HT-29 (cell line): ENCODE measurements at places on chromosomes 6 and 20. TPM values are rescaled to one million over a fixed set of nuclear protein-coding genes. Genes with fewer than 3 reads are reported as not detected.

Gene SAPCD1
- total RNA-seq: 6.3 and 11.6 TPM in 2 replicates

DNA sequence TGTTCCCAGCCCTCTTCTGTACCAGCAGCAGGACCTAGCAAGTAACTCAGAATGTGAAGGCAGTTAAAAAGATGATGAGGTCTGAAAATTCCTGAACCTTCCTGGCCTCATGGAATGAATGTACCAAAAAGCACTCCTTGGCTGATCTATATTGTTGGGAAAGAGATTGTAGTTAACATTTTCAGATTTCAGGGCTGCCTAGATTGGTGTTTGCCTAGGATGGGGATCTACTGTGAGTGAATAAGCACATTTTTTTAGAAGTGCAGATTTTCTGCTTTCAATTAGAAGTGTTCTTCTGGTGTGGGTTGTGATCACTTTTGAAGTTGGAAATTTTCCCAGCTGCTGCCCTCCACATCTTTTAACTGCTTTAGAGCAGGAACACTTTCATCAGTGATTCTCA lies 6.2 kb downstream of the MYLIP start:
- DNase-seq: no peak

DNA sequence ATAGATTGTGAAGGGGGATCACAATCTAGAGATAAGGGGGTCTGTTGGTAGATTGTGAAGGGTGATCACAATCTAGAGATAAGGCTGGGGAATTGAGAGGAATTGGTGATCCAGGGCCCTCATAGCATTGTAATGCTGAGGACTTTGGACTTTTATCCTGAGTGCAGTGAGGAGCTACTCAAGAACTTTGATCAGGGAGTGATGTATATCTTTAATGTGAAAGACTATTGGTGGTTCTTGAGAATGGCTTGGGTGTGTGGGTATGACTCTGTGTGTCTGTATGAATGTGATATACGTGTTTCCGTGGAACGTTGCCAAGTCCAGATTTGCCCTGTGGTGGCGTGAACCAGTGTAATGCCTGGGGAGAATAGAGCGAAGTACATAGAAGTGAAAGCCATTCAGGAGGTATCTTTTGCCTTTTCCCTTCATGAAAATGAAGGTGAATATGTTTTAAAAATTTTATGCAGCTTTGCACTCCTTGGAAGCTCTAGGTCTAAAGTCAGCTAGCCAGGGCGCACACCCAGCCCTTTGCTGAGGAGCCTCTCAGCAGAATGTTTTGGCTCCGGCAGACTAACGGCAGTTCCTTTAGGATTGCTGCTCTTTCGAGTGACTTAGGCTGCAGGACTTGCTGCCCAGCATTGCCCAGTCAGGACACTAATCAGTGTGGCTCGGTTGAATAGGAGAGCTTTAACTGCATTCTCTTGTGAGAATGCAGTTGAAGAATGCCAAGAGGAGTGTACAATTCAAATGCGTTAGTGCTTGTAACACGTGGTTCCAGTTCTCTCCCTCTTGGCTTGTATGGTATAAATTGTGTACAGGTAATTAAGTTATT lies 3.5 kb downstream of the ZFAND3 start:
- DNase-seq: peak; percentile 84

- no peak for DNase-seq
These were observed 15.8 kb upstream of the HLA-DQA1 start for GRCh38 chr6:32621372-32621771.

- no peak for DNase-seq
These were observed 11.1 kb downstream of the MTHFD1L start for GRCh38 chr6:150876598-150876997.

GRCh38 chr6:33185654-33186187 lies 6.5 kb downstream of the COL11A2 start:
- no peak for DNase-seq

- no peak for DNase-seq
These were observed 257.2 kb downstream of the TAF4 start for GRCh38 chr20:61808447-61808846.

DNA sequence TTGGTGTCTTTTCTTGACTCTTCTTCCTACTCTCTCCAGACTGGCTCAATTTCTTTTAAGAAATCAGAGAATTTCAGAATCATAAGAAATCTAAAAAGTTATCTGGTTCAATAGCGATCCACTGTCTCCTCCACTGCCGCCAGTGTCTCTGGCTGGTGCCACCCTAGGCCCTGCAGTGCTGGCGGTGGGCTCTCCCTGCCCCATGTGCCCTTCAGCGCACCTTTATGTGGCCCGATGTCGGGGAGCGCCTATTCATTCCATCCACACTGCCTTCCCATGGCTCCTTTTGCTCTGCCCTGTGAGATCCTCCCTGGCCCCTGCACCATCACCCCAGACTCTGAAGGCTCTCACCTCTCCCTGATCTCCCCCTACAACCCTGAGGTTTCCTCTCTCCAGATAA lies 62.8 kb downstream of the TBXT start:
- DNase-seq: no peak

DNA sequence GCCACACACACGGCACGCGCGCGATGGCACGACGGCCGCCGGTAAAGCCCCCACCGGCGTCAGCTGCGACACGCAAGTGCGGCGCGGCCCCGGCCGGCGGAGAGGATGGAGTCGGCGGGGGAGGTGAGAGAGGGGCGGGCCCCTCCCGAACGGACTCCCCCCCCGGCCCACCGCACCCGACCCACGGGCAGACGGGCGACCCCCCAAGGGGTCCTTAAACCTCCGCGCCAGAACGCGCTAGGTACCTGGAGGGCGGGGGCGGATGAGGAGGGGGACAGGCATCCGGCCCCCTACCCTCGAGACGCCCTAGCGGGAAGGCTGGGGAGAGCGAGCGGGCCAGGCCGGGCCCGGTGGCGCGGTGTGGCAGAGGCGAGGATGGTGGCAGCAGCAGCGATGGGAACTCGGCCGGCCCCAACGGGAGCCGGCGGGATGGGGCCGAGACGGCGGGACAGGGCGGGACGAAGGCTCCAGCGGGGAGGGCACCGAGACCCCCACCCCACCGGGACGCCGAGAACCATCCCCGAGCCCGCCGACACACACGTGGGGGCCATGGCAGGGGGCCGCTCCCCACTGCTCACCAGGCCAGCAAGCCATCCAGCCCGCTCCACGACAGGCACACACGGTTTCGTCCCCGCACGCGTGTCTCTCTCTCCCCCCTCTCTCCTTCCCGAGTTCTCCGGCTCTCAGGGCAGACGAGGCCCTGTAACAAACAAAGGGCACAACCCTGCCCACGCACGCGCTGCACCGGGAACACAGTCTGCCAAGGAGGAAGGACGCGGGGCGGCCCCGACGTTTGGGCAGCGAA lies 1515.4 kb upstream of the DEFB115 start:
- no peak for DNase-seq

DNA sequence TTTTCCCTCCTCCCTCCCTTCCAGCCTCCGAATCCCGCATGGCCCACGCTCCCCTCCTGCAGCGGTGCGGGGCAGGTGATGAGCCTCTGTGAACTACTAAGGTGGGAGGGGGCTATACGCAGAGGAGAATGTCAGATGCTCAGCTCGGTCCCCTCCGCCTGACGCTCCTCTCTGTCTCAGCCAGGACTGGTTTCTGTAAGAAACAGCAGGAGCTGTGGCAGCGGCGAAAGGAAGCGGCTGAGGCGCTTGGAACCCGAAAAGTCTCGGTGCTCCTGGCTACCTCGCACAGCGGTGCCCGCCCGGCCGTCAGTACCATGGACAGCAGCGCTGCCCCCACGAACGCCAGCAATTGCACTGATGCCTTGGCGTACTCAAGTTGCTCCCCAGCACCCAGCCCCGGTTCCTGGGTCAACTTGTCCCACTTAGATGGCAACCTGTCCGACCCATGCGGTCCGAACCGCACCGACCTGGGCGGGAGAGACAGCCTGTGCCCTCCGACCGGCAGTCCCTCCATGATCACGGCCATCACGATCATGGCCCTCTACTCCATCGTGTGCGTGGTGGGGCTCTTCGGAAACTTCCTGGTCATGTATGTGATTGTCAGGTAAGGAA lies at the start of gene OPRM1:
OPRM1 (plus strand) TSS at position 10 of the 612 bp plus-strand sequence; CDS start at position 315, 305 bp downstream.
- DNase-seq: no peak

DNA sequence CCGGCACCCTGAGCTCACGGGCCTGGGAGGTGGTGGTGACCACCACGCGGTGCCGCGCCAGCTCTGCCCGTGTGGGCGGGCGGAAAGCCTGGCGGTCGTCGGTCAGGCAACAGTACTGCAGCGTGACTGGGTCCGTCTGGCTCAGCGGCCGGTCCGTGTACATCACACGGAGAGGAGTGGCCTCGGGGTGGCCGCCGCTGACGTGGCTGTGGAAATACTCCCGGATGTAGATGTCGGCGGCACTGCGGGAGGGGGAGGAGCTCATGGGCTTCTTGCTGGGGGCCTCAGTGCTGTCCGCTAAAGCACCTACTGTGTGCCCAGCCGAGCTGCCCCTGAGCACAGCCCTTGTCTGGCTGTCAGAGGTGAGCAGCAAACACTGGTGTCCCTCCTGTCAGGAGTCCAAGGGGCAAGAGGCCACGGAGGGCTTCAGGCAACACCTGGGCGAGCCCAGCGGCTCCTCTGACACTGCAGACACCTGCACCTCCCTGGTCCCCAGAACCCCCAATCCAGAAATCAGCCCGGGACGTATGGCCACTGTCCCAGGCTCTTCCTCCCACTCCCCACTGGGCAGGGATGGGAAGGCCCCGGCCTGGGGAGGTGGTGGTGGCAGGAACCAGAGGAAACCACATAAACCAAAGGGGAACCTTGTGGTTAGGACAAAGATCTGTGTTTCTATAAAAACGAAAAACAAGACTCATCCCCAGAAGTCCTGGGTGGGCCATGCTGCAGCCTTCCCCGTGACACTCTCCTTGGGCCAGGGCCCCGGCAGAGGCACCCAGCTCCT lies 6.5 kb downstream of the HELZ2 start:
- no peak for DNase-seq

Gene MMP24OS
- total RNA-seq: 31.6 and 40.1 TPM in 2 replicates

GRCh38 chr20:23293689-23294088 lies 56.9 kb upstream of the NXT1 start:
- DNase-seq: no peak

DNA sequence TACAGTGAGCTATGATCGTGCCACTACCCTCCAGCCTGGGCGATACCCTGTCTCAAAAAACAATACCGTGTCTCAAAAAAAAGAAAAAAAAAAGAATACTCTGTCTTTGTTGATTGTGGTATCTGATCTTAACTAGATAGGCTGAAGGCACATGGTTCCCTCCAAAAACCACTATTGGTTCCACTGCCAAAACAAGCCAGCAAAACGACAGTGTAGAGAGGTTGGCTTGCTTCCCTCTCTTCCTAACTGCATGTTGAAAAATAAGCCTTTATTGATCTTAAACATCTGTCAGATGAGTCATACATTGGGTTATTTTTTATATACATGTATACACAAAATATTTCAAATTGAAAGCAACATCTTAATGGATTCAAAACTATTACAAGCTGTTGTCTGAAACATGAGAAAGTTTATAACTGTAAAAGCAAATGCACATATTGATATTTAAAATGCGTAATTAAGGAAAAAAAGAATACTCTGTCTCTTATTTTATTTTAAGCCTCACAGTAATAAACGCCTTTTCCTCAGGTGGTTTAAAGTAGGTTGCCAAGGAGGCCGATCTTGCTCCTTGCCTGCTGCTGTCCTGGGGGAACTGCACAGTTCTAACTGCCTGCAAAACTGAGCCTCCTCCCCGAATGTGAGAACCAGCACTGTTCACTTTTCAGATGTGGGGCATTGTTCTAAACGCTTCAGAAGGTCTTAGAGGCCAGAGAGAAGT lies 7.0 kb upstream of the NINL start:
- no peak for DNase-seq

- no peak for DNase-seq
These were observed 56.3 kb downstream of the EZR start for GRCh38 chr6:158762787-158763433.

- no peak for DNase-seq
These were observed 1.4 kb upstream of the FILIP1 start for GRCh38 chr6:75495011-75495410.
